Occipital lobe (tissue), 3 donors: ENCODE measurements at places on chromosomes 16 and 17. TPM values are rescaled to one million over a fixed set of nuclear protein-coding genes. Genes with fewer than 3 reads are reported as not detected.

The ACOX1 gene
- 94.1 TPM for total RNA-seq

The DHRS7C gene
- total RNA-seq = not detected

The DNASE1L2 gene
- total RNA-seq = 1.7 TPM

The CACNG5 gene
- total RNA-seq = 0.31 TPM

The CEP112 gene
- 10.8 TPM for total RNA-seq

The GPRC5C gene
- 10.0 TPM for total RNA-seq

The NECAB2 gene
- total RNA-seq = 1.9 TPM

The HOXB13 gene
- 0.16 TPM for total RNA-seq

The MT1X gene
- total RNA-seq = 14.5 TPM

The UTP18 gene
- total RNA-seq = 51.0 TPM

The CHMP6 gene
- total RNA-seq = 11.7 TPM

The NOD2 gene
- total RNA-seq = 0.16 TPM

The MT1A gene
- not detected for total RNA-seq

The TNK1 gene
- total RNA-seq = 0.94 TPM

The CSH1 gene
- not detected for total RNA-seq

The HOXB5 gene
- not detected for total RNA-seq

The SGF29 gene
- 10.8 TPM for total RNA-seq

The MARCHF10 gene
- 0.62 TPM for total RNA-seq

The ZNF668 gene
- total RNA-seq = 5.3 TPM

The ARHGAP27 gene
- total RNA-seq = 2.0 TPM

The WIPF2 gene
- 8.0 TPM for total RNA-seq

The TMEM235 gene
- total RNA-seq = not detected

The FNDC8 gene
- not detected for total RNA-seq

The CA4 gene
- total RNA-seq = 1.2 TPM

The FSCN2 gene
- total RNA-seq = 5.6 TPM

The TBC1D3I gene
- 0.62 TPM for total RNA-seq

The PPY gene
- not detected for total RNA-seq

The VASN gene
- 2.5 TPM for total RNA-seq

The SPHK1 gene
- total RNA-seq = 0.78 TPM

The HSD17B2 gene
- 0.47 TPM for total RNA-seq

The CD300LD gene
- not detected for total RNA-seq

The TBC1D3G gene
- not detected for total RNA-seq
